NCI-H2081 (cell line): ENCODE measurements at places on chromosomes 7 and 10.
A peak's percentile ranks its signal among the peaks of the same experiment; 100 is the strongest.

DNA sequence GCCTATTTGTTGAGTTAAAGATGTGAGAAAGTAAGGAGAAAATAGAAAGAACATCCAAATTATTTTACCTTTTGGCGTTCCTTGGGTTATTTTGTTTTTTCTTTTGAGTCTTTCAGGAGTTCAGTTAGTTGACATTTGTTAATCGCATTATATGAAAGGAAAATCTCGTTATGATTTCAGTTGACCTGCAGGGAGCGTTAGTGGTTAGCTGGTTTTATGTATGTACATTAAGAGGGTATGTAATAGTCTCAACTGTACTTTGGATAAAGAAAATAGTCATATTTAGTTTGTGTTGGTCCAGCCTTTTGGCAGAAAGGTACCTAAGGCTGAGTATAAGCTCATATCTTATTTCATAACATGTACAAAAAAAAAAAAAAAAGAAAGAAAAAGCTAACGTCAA is 4.0 kb downstream of the BMPER start:
- no peak for DNase-seq

GRCh38 chr10:62661143-62661542 is 143.4 kb upstream of the ADO start:
- DNase-seq = no peak

DNA sequence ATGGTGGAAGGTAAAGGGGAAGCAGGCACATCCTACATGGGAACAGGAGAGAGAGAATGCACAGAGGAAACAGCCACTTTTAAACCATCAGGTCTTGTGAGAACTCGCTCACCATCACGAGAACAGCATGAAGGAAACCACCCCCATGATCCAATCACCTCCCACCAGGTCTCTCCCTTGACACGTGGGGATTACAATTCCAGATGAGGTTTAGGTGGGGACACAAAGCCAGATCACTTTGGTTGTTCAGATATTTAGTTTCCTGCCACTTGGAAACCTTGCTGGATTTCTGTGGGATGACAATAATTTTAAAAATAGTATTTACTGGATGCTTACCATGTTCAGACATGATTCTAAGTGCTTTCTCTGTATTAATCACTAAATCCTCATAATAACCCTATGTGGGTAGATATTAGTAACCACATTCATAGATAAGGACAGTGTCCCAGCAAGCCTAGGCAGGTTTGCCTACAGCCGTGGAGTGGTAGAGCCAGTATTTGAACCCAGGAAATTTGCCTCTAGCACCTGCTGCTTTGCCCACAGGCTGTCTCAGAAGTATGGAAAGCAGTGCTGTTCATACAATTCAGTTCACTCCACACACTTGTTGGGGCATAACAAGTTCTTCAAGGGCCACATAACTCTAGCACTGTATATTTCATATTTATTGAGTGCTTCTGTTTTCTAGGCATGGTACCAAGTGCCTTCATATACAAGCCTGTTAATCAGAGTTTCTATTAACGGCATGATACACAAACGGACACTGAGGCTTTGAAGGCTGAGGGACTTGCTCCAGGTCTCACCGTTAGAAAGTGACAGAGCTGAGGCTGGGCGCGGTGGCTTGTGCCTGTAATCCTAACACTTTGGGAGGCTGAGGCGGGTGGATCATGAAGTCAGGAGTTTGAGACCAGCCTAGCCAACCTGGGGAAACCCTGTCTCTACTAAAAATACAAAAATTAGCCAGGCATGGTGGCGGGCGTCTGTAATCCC is 8.3 kb downstream of the TLL2 start:
- DNase-seq = no peak

GRCh38 chr10:119807960-119808697 is 64.5 kb downstream of the MCMBP start:
- DNase-seq = peak; percentile 66

- DNase-seq = no peak
Observed at GRCh38 chr7:5767066-5767465, 14.4 kb downstream of the RNF216 start.

GRCh38 chr10:116756277-116756676 is 13.9 kb upstream of the HSPA12A start:
- DNase-seq = no peak

- no peak for DNase-seq
Observed at GRCh38 chr7:158742065-158742821, 37.6 kb upstream of the NCAPG2 start.

GRCh38 chr7:79855172-79855571 is 279.5 kb upstream of the GNAI1 start:
- DNase-seq = no peak

- DNase-seq = peak; percentile 47
Observed at GRCh38 chr10:97849103-97849686, 448 bp upstream of the GOLGA7B start.

GRCh38 chr10:131202990-131203389 is 108.5 kb downstream of the TCERG1L start:
- DNase-seq = no peak

DNA sequence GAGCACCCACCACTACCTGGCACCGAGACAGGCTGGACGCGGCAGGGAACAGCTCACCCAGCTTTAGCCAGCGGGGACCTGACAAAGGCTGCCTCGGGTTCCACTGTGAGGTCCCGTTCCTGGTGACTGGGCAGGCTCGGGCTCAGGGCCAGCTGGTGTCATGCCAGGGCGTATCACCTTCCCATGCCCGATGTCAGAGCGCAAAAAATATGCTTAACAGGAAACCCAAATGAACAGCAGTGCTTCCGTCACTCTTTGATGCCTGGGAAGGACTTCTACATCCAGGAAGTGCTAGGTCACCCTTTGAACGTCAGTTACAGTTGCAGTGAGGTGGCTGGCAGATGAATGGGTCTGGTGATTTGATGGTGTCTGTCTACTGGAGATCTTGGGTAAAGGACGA is 106.0 kb downstream of the ADARB2 start:
- peak; percentile 42 for DNase-seq

DNA sequence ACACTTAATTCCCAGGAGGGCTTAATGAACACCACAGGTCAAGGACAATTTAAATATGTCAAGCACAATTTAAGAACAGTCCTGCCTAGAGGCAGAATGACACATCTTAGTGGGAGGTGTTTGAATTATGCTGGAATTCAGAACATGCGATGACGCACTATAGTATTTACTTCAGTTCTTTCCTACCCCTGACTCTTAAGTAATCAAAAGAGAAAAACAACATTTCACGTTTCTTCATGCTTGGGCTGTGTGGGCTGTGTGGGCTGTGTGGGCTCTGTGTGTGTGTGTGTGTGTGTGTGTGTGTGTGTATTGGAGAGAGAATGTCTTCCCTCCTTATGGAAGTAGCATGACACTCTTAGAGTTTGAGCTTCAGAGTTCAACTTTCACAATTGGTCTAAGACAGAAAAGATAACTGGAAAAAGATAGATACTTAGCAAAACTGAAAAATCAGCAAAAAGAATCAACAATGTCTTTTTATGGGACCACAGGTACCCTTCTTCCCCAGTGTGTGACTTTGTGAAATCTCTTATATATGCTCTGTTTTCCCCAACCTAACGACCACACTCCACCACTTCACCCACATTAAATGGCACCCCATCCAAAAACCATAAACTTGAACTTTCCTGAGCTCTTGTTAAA is 33.7 kb upstream of the CABCOCO1 start:
- no peak for DNase-seq

GRCh38 chr7:99380032-99380822 is 5.7 kb downstream of the ARPC1B start:
- no peak for DNase-seq

GRCh38 chr7:77971726-77972125 is 173.2 kb downstream of the PHTF2 start:
- no peak for DNase-seq

DNA sequence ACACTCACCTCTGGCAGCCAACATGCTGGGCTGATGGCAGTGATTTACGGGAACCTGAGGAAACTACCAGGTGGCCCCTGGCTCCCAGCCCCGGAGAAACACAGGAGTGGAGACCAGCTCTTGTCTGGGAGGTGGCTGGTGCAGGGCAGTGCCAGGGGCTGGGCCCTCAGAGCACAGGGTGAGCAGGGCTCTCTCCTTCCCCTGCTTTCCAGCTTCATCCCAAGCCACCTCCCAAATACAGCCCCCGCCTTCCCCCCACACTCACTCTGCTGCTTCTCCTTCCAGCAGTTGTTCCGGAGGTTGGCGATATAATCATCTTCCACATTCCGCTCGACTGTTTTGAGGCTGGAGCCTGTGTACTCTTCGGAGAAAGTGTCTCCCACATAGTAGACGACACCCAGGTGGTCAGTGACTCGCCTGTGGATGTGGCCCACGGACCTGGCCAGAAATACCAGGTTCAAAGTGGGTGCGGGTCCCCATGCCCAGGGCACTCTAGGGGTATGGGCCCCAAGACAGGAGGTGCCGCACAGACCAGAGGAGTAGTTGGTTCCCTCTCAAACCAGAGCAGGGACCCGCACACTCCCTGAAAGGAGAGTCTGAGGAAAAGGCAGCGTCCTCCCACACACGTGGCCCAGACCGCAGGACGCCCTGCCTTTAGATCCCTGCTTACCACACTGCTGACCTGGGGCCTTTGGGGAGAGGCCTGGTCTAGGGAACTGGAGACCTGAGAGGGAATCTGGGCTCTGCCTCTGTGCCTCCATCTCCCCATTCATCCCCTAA is 18.3 kb downstream of the DNAJB12 start:
- DNase-seq = no peak

DNA sequence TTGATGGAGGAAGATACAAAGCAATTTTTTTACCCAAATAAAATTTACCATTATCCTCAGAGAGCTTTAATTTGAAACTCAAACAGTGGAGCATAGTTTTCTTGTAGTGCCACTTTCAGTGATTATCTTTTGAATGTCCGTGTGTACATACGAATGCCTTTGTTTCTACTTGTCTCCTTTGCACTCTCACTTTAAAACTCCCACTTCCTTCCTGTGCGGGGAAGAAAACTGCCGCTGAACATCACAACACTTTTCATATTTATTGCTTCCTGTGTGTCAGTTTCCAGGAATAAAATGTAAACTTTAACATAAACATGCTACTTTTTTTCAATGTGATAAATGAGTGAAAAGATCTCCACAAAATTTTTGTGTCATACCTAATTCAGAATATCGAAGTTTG is 102.4 kb downstream of the SEMA3A start:
- no peak for DNase-seq

- no peak for DNase-seq
Observed at GRCh38 chr10:76451911-76452310, 1020.5 kb downstream of the LRMDA start.

- peak; percentile 0 for DNase-seq
Observed at GRCh38 chr7:11403781-11404180, 428.2 kb downstream of the THSD7A start.

DNA sequence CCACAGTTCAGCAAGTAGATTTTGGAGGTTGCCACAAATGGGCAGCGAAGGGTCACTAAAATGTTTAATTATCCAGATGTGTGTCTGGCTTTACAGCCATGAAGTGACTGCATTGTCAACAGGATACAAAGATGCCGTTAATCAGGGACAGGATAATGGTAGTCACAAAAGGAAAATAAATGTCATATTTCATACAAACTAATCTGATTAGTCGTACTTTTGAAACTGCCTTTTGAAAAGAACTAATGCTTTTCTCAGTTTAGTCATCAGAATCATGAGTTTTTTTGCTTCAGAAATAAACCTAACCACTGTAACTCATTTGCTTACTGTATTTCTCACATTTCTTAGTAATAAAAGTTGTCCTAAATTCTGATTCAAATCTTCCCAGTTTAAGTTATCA is 22.2 kb upstream of the WNT16 start:
- DNase-seq = no peak

DNA sequence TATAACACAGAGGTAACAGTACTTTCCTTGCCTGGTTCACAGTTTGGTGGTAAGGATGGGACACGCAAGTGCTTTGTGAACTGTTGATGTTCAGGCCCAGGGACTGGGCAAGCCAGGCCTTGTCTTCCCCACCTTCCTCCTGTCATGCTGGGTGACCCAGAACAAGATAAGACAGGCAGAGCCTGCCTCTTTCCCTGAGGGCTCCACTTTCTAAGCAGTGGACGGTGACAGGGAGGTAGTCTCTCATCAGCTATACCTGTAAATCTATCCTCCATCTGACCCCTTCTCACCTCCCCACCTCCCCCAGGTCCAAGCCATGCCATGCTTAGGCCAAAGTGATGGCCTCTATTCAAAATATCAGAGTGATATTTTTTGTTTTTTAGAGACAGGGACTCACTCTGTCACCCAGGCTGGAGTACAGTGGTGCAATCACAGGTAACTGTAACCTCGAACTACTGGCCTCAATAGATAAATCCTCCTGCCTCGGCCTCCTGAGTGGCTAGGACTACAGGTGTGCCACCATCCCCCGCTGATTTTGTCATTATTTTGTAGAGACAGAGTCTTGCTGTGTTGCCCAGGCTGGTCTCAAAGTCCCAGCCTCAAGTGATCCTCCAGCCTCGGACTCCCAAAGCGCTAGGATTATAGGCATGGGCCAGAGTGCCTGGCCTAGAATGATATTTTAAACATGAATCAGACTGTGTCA is 42.8 kb downstream of the PDLIM1 start:
- DNase-seq = no peak

- no peak for DNase-seq
Observed at GRCh38 chr7:149245244-149245643, 5.8 kb downstream of the ZNF212 start.

DNA sequence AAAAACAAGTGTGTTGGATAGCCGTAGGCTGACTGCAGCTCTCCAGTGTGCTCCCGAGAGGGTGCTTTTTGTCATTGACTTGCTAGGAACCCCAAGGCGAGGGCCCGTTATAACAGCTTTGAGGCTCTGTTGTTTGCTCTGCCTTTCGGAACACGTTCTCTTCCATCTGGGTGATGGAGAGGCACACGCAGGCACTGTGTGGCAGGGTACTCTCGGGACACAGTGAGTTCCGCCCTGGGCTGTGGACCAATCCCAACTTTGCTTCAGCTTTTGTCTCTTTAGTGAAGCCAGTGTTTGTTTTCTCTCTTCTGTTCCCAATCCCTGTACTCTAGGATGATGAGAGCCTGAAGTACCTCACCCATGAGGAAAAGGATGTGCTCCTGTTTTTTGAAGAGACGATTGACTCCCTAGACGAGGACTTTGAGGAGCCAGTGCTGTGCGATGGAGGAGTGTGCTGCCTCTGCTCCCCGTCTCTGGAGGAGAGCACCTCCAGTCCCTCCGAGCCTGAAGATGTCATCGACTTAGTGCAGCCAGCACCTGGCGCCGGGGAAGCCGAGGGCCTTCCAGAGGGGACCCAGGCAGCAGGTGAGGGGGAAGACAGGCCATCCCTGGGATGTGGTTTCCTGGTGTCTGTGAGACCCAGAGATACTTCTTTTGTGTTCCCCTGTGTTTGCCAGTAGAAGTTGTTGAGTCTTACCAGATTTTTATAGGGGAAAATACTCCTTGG is 43.2 kb downstream of the PROSER2 start:
- DNase-seq = no peak

DNA sequence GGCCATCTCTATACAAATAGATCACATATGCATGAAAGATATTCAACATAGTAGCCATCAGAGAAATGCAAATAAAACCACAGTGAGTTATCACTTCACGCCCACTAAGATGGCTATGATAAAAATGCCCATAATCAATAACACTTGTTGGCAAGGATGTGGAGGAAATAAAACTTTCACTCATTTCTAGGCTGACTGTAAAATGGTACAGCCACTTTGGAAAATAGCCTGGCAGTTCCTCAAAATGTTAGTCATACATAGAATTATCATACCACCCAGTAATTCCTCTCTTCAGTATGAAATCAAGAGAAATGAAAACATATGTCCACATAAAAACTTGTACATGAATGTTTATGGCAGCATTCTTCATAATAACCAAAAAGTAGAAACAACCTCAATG is 324.9 kb downstream of the LRRTM3 start:
- DNase-seq = no peak

GRCh38 chr7:56218510-56218909 is 102.3 kb upstream of the NUPR2 start:
- no peak for DNase-seq

- no peak for DNase-seq
Observed at GRCh38 chr10:29259498-29259897, 29.4 kb upstream of the LYZL1 start.
